ENCODE measurements at places on chromosomes 1 and 21.

DNA sequence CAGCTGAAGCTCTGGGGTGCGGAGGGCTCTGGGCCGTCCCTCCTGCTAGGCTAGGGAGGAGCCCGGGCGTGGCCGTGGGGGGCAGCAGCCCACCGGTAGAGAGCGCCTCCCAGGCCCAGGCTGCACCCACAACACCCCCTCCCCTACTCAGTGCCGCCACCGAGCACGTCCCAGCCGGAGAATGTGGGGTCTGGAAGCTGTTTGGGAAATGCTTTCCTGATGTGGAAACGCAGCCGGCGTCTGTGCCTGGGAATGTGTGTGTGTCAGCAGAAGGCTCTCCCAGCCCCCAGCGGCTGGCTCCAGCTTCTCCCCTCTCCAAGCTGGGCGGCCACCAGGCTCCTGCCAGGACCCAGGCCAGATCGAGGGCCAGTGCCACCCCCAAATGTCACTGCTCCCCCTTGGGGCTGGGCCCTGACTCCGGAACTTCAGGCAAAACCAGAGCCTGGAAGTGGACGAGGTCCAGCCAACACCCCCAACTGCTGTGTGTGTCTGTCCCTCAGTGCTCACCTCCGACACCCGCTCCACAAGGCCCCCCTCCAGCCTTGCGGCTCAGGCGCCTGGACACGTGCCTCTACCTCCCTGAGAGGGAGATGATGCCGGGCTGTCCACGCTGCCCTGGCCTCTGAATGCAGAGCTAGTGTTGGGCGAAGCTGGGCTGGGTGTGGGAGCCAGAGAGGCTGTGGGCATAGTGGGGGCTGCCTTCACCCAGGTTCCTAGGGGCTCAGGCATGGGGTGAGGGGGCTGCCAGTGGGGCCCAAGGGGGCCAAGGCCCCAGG, 74.7 kb downstream of the MEGF6 start:
- no peak for DNase-seq

- DNase-seq: no peak
Measured at GRCh38 chr1:110033421-110033820, 1.0 kb upstream of the STRIP1 start.

- DNase-seq: no peak
Measured at GRCh38 chr1:206580438-206581113, 31.7 kb downstream of the EIF2D start.

DNA sequence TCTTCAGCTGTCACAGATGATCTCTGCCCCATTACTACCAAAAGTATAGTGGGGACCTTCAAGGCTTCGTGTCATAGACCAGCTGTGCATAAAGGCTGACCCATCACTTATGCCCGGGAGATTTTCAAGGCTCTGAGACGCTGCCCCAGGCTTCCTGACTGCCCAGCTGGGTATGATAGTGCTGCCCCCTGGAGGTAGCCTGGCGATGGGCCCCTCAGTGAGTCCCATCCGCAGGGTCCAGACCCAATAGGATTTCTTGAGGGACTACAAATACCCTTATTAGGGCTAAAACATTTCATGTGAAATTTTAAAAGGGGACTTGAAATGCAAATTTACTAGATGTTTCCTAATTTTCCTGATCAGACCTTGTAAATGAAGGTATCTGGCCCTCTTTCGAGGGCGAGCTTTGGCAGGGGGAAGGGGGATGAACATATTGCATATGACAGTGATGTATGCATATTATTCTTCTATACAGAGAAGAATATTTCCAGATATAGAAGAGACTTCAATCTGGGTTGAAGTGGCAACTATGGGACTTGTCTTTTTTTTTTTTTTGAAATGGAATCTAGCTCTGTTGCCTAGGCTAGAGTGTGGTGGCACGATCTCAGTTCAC, 11.7 kb upstream of the FCMR start:
- no peak for DNase-seq

DNA sequence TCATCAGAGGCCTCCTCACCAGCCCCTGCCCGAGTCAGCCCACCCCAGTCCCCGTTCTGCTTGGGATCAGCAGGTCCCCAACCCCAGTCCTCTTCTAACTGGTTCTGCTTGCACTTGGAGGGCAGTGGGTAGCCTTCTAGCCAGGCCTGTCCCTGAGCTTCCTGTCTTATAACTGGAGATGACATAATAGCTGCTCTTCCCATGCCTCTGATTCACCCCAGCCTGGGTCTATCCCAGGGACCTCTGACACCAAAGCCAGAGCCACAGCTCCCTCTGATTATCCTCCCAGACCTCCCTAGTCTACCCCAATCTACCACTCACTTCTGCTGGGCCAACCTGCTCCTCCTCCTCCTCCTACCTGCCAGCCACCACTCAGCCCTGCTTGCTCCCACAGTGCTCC, 31.4 kb downstream of the IQGAP3 start:
- no peak for DNase-seq

- DNase-seq: no peak
Measured at GRCh38 chr1:78958711-78959110, 47.8 kb downstream of the ADGRL4 start.

DNA sequence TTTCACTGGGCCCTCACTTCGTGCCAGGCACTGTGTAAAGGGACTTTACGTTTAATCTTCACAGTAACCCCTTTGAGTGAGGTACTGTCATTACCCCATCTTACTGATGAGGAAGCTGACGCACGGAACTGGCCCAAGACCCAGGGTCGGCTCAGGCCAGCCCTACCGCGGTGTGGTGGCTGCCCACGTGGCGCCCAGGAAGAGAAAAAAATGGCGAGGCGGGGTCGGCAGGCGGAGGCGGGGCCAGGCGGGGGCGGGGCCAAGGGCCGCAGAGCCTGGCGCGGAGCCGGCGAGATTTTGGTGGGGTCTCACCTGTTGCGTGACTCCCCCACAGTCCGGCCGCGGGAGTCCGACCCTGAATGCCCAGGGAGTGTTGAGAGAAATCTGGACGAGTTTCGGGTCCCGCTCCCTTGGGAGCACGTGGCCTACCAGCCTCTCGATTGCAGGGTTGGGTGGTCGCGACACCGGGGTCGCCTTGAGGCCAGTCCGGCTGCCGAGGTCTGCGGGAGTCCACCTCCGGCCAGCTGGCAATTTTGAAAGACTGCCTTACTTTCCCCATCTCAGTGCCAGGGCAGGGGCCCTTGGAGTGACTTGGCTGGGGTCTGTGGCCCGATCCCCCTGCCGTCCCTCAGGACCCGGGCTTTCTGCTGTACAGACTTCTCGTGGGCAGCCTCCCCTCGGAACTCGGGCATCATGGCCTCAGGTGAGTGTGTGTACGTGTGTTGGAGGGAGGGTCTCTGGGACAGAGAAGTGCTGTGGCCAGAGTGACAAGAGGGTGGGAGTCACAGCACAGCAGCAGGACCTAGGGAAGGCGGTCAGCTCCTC, at the start of the genes AMPD2 and GNAT2:
Gene AMPD2, plus strand, starts transcription at position 262 of the 825 bp plus-strand sequence. CDS start 1,339 bp downstream, outside the sequence.
Gene GNAT2, minus strand, starts transcription at position 41 of the 825 bp plus-strand sequence. CDS start 6,746 bp downstream, outside the sequence.
- no peak for DNase-seq

- DNase-seq: no peak
Measured at GRCh38 chr1:92026806-92027205, 3.0 kb upstream of the EPHX4 start.

Measured in NCI-H2081 treated with DMSO at 0.1 percent for 48 hours (cell line).